ENCODE measurements at places on chromosomes 1 and 21. TPM values are rescaled to one million over a fixed set of nuclear protein-coding genes. Genes with fewer than 3 reads are reported as not detected.

PCSK9 gene
- total RNA-seq, result 0.07 TPM

PPIAL4G gene
- total RNA-seq, result 0.11 TPM

LCE6A gene
- not detected for total RNA-seq

SPRR1A gene
- not detected for total RNA-seq

GRCh38 chr1:30083800-30084464 lies 639.5 kb downstream of the MATN1 start:
- no peak for ATAC-seq

DNA sequence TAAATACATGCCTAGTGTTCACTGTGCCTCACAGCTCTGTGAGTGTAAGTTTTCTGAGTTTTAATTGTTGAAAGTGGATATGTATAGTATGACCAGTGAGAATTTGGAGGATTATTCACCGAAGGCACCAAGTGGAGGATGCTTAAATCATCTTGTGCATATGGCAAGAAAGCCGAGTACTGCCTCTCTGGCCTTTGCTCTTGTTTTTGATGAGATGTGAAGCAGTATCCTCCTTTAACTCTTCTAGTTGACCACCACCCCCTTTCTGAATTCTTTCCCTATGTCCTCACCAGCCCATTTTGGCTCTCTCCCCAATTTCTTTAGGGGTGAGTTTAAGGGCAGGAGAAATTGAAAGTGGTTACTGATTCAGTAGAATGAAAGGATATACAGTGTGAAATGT lies 130.4 kb downstream of the SYT2 start:
- ATAC-seq, result peak; percentile 28

DNA sequence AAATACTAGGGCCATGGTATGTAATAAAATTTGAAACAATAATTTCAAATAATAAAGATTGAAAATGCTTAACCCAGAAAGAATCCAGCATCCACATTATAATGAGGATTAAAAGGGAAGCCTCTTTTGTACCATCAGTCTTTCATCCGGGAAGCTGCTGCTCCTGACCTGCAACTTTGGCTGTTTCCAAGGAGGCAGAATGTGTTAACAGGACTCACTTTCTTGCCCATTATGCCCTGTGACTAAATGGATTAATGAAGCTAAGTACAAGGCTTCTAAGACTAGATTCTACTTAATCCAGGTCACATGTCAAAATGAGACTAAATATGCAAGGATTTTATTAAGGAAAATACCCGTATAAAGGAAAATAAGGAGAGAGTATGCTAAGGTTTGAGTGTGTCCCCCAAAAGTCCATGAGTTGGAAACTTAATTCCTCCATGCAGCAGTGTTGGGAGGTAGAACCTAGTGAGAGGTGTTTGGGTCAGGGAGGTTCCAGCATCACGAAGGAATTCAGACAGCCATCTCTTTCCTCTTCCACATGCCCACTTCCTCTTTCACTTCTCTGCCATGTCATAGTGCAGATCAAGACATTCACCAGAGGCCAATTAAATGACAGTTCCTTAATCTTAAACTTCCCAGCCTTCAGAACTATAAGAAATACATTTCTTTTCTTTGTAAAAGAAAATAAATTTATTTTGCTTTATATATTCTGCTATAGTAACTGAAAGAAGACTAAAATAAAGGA lies 27.7 kb downstream of the FMO2 start:
- ATAC-seq, result no peak
